NCI-H1105 (cell line): ENCODE measurements at places on chromosomes 2 and 18.

DNA sequence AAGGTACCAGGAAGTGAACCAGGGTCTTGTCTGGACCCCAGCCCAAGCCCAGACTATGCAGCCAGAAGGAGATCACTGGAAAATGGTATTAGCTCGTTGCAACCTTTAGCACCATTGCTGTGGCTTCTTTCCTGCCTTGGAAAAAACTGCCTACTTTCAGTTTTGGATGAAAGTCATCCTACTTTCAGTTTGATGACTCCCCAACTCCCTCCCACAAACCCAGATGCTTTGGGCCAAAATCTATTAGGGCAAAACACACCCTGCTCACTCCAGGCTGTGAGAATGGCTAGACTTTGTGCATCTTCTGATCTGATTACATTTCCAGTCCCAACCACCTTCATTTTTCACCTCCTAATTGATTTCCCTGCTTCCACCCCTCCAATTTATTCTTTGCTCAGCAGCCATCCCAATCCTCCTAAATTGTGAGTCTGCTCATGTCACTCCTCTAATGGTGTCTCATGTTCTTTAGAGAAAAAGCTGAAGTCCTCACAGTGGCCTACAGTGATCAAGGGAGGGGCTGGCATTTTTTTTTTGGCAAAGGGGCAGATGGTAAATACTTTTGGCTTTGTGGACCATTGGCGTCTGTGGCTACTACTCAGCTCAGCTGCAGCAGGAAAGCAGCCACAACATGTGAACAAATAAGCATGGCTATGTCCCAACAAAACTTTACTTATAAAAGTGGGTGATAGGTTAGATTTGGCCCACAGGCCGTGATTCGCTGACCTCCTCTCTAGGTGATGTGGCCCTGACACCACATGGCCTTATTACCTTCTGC is 368.7 kb downstream of the SLC4A3 start:
- no peak for DNase-seq

- DNase-seq, result no peak
Observed at GRCh38 chr2:120847700-120848321, 112.1 kb downstream of the GLI2 start.

DNA sequence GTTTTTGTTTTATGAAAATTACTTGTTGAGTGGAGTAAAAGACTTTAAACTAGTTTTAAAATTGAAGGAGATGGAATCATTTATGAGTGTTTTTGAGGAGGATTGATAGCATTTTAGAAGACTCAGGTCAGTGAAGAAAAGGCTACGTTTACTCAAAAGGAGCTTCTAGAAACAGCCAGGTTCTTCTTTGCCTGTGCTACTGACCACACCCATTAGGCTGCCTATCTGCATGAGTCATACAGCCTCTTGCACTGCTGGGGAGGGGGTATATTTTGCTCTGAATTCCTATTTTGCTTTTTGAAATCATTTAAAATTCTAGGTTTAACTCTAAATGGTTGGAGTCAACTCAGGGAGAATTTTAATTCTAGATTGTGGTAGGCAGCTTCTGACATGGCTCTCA is 22.3 kb downstream of the EFEMP1 start:
- DNase-seq, result no peak

GRCh38 chr2:102028470-102028869 is 36.7 kb downstream of the IL1R2 start:
- DNase-seq, result no peak
